Fibroblast of lung (primary cell): ENCODE measurements at places on chromosomes 6 and 20. TPM values are rescaled to one million over a fixed set of nuclear protein-coding genes. Genes with fewer than 3 reads are reported as not detected.

GRCh38 chr6:37121556-37121955 is 48.4 kb upstream of the PIM1 start:
- DNase-seq, result no peak
- no peaks in the 10 kb centered on the region for H3K27me3 ChIP-seq
- H3K4me3 ChIP-seq, result no peak overlapping the region
- no peak overlapping the region for H3K27ac ChIP-seq
- no peaks in the 10 kb centered on the region for H3K4me1 ChIP-seq

DNA sequence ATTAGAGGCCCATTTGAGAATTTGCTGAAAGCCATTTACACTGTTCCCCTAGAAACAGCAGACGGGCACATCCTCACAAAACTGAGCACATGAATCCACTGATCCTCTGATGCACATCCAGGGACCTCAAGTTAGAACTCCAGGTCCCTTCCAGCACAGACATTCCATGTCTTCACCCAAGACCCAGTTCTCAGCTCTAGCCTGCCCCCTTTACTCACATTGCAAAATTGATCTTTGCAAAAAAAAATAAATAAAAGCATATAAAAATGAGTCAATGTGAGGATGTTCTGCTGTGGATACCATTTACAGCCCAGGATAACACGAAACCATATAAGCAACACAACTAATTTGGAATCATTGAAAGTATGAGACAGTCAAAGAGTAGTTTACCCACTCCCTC is 458.2 kb upstream of the JARID2 start:
- no peaks in the 10 kb centered on the region for H3K27me3 ChIP-seq
- no peak for DNase-seq
- H3K4me1 ChIP-seq, result no peaks in the 10 kb centered on the region
- no peaks in the 10 kb centered on the region for H3K36me3 ChIP-seq
- H3K4me3 ChIP-seq, result no peak overlapping the region

DNA sequence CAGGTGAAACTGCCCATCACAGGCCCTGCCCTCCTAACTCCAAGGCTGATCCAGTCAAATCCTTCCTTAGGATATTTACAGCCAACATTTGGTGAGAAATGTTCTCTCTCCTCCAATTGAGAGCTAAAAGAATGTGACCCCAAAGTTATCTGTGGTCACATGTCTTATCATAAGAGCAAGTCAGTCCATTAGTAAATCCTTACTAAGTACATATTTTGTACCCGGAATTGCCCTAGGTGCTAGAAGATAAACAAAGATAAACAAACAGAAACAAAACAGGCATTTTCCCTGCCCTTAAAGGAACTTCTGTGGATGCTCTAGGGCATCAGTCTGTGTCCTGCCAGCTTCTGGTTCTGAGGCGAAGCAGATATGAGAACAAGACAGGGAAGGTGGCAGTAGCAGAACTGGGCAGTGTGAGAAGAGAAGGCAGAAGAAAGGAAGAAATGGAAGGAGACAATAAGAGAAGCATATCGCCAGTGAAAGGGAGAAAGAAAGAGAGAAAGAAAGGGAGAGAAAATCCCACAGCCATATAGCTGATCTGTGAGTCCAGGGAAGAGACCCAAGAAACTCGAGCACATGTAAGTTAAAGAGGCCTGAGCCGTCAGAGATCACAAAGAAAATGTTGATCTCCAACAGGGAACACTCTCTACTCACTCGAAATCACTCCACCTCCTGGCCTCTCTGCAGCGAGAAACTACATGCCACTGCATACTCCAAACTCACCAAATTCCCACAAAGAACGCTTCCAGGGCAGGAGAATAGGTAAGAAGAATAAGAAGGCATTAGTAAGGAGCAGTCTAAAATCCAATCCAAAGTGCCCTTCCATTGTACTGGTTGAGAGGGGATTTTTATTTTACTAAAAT is 41.7 kb downstream of the CDK5RAP1 start:
- no peak overlapping the region for H3K27ac ChIP-seq
- H3K4me3 ChIP-seq, result no peak overlapping the region
- H3K36me3 ChIP-seq, result peaks cover 5% of the 10 kb centered on the region
- no peak for DNase-seq
- H3K27me3 ChIP-seq, result no peaks in the 10 kb centered on the region

XKR7 gene
- not detected in 2 replicates for total RNA-seq

FBXL4 gene
- 14.9 and 16.8 TPM in 2 replicates for total RNA-seq

DNA sequence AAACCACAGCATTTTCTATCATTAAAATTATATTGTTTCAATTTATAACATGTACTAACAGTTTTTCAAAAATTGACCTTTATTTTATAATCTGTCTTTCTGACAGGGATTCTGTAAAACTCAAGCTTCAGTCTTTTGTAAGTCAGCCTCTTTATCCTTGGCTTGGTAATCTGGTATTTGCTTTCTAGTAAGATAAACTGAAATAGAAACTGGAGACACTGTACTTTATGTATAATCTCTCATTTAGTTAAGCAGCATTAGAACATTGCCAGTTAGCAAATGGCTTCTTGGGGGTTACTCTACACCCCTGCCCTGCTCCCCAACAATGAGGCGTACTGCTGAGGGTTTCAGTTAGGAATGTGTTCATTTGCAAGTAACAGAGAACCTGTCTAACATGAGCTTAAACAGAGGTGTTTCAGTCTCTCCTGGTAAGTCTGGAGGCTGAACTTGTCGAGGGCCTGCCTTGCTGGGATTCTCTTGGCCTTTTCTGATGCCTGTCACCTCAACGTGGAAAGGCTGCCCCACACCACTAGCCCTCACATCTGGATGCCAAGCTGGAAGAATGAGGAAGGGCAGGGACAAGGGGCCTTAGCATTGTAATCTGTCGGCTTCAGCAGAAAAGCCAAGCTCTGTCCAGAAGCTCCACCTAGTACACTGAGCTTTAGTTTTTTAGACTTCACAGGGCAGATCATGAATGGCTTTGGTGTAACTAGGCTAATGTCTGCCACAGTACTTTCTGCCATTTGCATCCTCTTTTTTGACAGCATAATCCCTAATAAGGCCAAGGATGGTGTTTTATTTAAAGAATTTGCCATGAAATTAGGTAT is 34.8 kb downstream of the SH3BGRL2 start:
- no peak overlapping the region for H3K27ac ChIP-seq
- no peaks in the 10 kb centered on the region for H3K27me3 ChIP-seq
- H3K36me3 ChIP-seq, result no peaks in the 10 kb centered on the region
- H3K4me1 ChIP-seq, result no peaks in the 10 kb centered on the region
- H3K4me3 ChIP-seq, result no peak overlapping the region

GRCh38 chr6:33418690-33419291 is 884 bp upstream of the CUTA start:
- peaks cover 24% of the 10 kb centered on the region for H3K4me1 ChIP-seq
- peak overlapping the region; percentile 100 for H3K27ac ChIP-seq
- no peaks in the 10 kb centered on the region for H3K27me3 ChIP-seq
- peak overlapping the region; percentile 25 for H3K4me3 ChIP-seq
